Uterus (tissue), 4 donors: ENCODE measurements at places on chromosomes 1 and 21.

DNA sequence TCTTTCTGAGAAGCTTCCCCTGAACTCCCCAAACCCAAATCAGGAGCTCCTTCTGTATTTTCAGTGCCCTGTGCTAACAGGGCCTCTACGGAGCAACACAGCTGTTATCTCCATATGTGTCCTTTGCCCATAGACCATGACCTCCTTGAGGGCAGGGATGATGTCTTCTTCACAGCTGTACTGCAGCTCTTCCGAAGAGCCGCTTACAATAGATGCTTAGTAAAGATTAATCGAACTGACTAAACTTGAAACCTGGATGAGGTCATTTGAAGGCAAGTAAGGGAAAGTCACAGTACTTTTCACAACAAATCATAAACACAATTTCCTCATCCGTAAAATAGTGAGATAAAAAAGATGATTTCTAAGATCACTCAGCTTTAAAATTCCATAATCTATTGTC, 4.4 kb upstream of the KCNN3 start:
- no peak for DNase-seq

DNA sequence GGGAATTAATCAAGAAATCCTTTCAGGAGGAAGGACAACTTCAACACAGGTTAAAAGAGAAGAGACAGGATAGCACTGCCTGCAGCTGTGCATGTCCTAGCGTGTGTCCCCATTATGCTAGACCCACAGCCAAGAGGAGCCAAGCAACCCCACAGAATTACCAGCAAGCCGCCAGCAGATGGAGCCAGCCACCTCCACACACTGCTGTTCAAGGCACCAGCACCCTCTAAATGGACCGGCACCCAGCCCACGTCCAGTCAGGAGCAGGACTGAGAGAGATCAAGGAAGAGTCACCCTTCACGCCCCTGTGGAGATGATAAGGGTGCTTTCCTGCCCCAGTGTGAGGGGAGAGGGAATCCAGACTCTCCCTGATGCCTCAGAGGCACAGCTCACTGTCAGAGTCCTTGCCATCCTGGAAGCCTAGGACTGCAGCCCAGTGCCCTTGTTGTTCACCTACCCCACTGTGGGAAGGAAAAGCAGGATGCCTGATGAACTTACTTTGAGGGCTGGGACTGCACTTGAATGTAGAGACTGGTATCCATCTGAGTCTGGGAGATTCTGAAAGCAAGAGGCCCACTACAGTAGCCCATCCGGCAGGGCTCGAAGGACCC, 37.1 kb upstream of the CTTNBP2NL start:
- peak; percentile 84 for DNase-seq

DNA sequence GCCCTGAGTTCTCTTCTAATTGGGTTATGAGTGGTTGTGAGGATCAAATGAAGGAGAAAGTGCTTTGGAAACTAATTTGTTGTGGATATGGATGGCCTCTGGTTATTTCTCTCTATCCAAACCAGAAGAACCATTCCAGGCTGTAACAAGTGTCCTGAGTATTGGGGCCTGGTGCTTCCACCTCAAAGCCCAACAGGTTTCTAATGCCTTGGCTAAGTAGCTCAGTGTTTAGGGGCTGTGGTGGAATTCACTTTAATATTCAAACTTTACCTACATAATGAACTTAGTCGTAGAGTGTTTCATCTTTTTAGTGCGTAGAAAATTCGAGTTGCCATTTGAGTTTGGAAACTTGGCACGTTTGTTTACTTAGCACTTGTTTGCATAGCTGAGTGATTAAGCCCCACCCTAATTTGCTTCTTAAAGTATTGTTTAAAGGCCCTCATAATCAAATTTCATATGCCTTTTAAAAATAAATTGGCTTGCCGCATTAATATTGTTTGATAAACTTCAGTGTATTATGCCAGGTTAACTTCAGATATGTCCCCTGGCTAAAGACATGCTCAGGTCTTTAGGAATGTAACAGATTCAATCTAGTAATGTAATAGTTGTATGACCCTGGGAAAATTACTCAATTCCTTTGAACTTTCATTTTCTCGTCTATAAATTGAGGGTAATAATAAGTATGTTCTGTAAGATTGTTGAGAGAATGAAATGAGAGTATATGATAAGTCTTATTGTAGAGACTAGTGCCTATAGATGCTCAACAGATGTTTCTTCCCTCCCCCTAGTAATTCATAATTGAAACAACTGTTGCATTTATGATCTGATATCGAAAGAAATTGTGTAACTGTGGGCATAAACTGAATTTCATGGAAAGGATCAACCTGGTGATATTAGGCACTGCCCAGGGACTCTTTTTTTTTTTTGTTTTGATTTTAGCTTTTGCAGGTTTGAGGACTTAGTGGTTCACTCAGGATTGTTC, 1.6 kb downstream of the AGO4 start:
- no peak for DNase-seq

DNA sequence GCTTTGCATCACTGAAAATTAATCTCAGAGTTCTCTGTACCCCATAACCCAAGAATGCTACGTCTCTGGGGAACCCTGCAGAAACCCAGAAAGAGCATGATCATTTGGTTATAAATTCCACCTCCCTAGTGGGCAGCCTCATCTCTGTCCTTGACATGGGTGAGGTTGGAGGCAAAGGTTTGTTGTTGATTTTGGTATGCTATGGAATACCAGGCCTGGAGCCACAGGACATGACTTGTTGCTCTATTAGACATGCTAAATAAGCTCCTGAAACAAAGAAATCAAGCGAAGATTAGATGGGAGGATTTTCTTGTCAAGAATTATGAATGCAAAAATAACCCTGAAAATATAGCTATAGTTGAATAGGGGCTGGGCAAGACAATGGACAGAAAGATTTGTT, 197.4 kb upstream of the CAMK1G start:
- DNase-seq = no peak

GRCh38 chr21:25579226-25580013, 27.9 kb downstream of the MRPL39 start:
- no peak for DNase-seq

DNA sequence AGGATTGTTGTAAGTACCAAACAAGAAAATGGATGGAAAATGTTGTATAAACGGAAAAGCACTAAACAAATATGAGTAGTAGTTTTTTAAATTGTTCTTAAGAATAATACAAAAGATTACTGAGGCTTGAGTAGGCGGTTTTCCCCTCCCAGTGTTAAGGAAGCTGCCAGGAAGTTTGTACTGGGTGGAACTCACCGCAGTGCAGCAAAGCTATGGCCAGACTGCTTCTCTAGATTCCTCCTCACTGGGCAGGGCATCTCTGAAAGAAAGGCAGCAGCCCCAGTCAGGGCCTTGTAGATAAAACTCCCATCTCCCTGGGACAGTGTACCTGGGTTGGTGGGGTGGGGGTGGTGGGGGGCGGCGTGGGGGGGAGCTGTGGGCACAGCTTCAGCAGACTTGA, 58.7 kb downstream of the XCL2 start:
- peak; percentile 32 for DNase-seq

DNA sequence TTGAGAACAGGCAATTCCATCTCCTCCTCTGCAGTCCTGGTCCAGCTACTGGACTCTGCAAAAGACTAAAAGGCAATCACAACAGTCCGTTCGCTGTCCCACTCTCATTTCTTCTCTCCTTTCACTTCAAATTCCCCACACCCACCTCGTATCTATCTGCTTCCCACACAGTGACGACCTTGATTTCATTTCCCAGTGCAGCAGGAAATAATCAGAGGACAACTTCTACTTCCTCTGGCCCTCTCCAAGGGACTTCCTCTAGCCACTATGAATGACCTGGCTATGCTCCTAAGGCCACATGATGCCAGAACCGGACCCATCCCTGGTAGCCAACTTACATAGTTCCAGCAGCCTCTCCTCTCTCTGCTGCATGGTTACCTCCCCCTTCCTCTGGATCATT, 8.0 kb downstream of the NOL9 start:
- no peak for DNase-seq

- DNase-seq = no peak
Observed at GRCh38 chr1:19120070-19120469, 90.0 kb downstream of the UBR4 start.

GRCh38 chr1:66380452-66381212, 153.3 kb upstream of the SGIP1 start:
- DNase-seq = no peak

DNA sequence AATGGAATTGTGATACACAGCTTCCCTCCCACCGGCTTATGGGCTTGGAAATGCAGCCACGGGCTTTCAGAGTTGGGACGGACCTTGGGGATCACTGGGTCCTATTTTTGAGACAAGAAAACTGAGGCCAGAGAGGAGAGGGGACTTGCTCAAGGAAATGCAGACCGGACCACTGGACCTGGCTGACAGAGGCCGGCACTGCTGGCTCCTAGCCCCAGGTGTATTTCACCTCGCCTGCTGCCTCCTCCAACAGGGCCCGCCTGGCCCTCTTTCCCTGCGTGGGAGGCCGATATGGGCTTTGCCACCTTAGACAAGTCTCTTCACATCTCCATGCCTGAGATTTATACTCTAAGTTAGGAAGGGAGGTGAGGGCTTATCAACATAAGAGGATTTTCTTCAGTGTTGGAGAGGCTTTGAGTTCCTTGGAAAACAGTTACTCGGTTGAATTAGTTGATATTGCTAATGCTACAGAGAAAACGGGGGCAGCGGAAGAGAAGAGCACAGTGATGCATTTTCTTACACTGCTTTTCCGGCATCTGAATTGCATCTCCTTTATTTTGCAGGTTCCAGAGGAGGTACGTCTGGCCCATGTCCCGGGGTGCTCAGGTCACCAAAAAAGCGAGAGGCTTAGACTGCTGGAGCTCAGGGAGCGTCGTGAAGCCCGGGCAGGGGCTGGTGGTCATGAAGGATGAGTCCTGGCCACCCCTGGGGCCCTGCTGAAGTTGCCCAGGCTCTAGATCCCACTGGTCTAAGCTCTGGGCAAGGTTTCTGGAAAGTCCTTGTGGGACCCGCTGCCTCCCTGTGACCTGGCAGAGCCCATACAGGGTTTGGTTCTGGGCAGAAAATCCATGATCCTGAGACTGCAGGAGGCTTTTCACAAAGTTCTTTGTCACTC, 44.7 kb downstream of the CAPN2 start:
- DNase-seq = no peak

DNA sequence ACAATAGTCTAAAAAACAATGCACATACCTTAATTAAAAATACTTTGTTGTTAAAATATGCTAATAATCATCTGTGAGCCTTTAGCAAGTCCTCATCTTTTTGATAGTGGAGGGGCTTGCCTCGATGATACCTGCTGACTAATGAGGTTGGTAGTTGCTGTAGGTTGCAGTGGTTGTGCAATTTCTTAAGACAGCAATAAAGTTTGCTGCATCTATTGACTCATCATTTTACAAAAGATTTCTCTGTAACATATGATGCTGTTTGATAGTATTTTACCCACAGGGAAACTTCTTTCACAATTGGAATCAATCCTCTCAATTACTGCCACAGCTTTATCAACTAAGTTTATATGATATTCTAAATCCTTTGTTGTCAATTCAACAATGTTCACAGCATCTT, 7.6 kb downstream of the C1orf87 start:
- DNase-seq = no peak

DNA sequence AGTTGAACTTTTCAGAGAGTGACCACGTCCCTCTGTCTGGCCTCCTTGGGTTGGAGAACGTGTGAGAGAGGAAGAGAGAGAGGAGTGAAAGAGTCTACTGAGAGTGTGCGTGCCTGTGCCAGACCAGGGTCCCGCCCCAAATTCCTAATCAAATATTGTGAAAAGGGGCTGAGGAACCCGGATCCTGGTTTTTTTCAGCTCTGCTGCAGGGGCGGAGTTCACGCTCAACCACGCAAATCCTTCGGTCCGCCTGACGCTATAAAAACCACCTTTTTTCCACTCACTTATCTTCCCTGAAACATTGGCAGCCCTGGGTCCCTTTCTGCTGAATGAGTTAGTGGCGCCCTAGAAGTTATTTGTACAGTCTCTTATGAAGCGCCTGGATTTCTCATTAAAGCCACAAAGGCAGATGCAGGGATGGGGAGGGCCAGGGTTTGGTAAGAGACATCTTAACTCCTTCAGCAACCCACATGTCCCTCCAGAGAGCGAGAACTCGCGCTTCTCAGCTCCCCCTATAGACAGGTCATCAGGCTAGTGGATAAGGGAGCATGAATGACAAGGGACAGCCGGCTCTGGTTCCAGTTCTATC, at the start of gene FMOD:
Gene FMOD, minus strand, starts transcription at position 86 of the 589 bp plus-strand sequence. CDS start 2,852 bp downstream, outside the sequence.
- DNase-seq = peak; percentile 84

DNA sequence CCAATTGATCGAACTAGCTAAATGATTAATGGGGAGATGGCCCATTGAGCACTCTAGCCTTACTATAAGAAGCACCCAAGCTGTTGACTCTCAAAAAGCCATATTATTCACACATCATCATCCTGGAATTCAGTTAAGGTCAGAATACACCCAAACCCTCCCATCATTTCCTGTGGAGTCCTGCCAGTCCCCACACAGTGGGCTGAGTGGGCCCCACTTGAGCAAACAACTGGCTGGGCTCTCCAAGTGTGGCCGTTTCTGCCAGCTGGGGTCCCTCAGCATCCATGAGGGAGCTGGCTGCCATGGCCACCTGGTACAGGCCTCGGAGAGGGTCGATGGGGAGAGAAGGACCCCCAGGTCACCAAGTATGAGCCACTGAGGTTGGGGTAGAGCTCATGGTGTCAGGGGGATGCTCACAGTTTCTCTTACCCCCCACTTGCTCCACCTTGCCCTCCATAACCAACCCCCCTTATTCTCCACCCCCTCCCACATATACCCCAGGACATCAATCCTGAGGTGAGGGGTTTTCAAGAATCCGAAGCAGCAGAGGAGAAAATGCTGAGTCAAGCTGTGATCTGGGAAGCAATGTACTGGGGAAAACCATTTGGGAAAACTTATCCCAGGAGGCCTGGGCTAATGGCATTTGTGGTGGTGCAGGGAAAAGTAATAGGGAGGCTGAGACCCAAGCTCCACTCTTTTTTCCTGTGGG, 60.3 kb downstream of the UBE2T start:
- DNase-seq = no peak

DNA sequence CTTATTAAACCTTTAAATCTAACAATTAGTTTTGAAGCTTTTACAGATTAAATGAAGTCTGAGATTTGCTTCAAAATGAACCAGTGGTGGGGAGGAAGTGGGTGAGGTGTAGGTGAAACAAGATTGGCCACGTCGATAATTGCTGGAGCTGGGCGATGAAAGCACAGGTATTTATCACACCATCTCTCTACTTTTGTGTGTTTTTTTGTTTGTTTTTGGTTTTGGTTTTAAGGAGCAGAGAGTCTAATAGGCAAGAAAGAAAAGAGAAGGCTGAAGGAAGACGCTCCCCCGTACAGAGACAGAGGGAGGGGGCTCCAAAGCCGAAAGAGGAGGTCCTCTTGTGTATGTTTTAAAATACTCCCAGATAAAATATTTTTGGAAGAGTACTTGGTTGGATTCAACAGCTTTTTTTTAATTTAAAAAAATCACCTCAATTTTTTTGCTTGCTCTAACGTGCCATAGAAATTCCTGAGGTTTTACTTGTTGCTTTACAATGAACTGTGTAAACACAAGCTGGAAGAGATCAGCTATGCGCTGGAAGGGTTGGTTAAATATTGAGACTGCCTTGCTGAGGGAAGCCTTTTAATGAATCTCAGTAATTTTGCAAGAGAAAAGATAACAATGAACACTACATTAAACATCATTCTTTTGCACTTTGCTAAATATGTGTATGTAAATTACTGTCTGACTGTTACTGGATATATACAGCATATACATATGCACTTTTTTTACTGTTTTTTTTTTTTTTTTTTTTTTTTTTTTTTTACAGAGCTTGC, 6.7 kb upstream of the LGALS8 start:
- no peak for DNase-seq
